Fibroblast of skin of abdomen (primary cell): ENCODE measurements at places on chromosomes 5 and 9.

GRCh38 chr5:126178521-126178920 is 244.7 kb upstream of the GRAMD2B start:
- peak; percentile 62 for DNase-seq

GRCh38 chr5:1004461-1005248 is 3.9 kb upstream of the NKD2 start:
- peak; percentile 19 for DNase-seq

- DNase-seq = peak; percentile 80
Measured at GRCh38 chr9:13378154-13378553, 98.7 kb upstream of the MPDZ start.

GRCh38 chr5:3139499-3139931 is 388.0 kb upstream of the IRX2 start:
- peak; percentile 33 for DNase-seq

- peak; percentile 4 for DNase-seq
Measured at GRCh38 chr5:166602271-166602670, 1689.2 kb upstream of the WWC1 start.
